ENCODE measurements at places on chromosomes 5 and 9.

DNA sequence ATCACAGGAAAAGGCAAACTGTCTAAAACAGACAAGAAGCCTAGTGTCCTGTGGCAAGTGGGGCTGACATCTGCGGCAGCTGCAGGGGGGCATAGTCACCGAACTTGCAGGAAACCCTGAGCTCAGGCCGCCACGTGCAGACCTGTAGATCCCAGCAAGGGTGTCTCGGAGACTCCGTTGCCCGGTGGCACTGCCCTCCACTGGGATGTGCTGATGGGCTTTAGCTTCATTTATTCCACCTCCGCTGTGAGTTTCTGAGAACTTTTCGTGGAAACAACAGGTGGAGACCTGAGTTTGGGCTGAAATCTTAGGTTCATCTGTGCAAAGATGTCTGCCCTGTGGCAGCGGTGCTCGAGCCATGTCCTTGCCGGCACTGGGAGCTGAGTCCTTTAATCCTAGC lies 22.1 kb downstream of the CEP72 start:
- DNase-seq = no peak

GRCh38 chr5:24226479-24226878 lies 418.3 kb downstream of the CDH10 start:
- DNase-seq = no peak

DNA sequence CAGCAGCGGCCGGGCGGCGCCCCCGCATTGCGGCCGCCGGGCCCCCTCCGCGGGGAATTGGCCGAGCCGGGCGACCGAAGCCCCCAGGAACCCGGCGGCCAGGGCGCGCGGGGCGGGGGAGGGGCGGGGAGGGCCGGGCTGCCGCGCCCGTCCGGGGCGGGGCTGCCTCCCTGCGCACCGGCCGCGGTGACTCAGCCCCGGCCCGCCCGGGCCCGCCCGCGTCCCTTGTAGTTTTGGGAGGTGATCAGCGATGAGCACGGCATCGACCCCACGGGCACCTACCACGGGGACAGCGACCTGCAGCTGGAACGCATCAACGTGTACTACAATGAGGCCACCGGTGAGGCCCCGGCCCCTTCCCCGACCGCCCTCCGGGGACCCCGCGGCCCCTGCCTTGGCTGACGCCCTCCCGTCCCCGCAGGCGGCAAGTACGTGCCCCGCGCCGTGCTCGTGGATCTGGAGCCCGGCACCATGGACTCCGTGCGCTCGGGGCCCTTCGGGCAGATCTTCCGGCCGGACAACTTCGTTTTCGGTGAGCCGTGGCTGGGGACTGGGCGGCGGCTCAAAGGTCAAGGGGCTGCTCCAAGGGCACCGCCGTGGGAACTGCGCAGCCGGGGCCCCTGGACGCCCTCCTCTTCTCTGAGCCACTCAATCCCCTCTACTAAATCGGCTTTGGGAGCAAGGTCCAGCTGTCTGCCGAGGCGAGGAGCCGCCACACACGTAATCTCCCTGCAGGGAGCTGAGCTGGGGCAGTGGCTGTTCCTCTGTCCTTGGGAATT lies 592 bp downstream of the TUBB4B start:
- DNase-seq = no peak

- DNase-seq = no peak
These were observed 81.6 kb upstream of the TNFAIP8 start for GRCh38 chr5:119274030-119274766.

GRCh38 chr9:78187763-78188484 lies 48.0 kb upstream of the CEP78 start:
- no peak for DNase-seq

GRCh38 chr5:126402621-126403555 lies 20.3 kb upstream of the GRAMD2B start:
- DNase-seq = no peak

DNA sequence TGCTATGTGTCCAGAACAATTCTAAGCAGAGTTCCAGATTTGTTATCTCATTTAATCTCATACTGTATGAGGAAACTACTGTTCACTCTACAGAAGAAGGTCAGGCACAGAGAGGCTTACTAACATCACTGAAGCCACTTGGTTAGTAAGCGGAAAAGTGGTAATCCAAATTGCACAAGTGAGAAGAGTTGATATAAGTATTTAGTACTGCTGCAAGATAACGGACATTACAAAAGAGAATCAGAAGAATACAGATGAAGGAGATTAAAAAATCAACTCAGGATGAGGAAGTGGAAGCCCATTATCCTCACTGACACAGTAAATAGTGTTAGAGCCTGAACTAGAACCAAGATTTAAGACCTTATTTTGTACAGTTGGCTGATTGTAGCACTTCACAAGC lies 22.3 kb upstream of the TLR4 start:
- DNase-seq = no peak

DNA sequence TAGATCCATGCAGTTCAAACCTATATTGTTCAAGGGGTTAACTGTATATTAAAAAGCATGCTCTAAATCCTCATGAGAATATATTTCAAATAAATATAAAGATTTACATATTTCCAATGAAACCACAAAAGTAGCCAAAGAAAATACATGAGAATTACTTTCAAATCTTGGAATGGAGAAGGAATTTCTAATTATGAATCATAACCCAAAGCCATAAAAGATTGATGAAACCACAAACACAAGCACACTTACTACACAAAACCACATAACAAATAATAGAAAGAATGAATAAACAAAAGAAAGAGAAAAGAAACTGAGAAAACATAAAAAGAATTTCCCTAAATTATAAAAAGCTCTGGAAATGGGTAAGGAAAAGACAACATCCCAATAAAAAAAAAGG lies 16.0 kb downstream of the ERP44 start:
- no peak for DNase-seq

DNA sequence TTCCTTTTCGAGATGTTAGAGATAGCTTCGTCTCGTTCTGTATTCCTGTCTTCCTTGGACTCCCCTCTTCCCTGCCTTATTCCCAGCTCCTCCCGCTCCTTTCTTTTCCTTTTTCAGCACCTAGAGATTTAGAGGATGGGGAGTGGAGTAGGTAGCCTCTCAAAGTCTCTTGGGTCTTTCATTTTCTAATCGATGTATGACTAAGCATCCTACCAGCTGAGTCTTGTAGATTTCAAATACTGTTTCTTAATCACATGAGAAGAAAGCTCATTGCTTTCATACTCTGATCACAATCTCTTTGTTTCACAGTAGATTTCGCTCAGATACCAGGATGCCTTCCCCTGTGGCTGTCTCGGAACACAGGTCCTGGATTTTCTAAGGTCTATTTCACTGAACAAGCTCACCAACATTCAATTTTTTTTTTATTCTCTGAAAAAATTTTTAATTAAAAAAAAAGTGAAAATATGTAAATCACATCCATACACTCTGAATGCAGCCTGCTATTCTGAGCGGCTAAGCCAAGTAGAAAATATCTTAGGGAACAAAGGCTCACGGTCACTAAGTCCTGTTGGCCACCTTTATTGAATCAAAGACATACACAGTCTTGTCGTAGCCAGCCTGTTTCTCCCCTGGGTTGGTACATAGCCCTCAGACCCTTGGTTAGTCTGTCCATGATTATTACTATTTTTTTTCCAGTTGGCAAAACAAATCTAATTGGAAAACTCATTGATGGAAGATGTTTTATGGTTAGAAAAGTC lies 413.8 kb downstream of the KDM4C start:
- no peak for DNase-seq

DNA sequence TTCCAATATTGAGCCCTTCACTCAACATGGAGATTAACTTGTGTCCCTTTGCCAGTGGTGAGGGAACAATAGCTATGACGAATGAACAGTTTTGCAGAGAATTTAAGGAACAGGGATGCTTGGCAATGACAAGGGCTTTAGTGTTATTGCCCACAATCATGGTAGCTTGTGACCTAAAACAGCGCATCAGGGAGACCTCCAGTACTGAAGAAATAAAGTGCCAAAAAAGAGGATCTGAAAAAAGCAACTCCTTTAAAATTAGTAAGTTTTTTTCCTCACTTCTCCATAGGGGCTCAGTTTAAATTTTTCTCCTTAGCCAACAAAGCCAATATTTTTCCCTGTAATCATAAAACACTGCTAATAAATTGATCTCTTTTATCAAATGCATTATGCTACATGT lies 41.8 kb upstream of the PAM start:
- no peak for DNase-seq

DNA sequence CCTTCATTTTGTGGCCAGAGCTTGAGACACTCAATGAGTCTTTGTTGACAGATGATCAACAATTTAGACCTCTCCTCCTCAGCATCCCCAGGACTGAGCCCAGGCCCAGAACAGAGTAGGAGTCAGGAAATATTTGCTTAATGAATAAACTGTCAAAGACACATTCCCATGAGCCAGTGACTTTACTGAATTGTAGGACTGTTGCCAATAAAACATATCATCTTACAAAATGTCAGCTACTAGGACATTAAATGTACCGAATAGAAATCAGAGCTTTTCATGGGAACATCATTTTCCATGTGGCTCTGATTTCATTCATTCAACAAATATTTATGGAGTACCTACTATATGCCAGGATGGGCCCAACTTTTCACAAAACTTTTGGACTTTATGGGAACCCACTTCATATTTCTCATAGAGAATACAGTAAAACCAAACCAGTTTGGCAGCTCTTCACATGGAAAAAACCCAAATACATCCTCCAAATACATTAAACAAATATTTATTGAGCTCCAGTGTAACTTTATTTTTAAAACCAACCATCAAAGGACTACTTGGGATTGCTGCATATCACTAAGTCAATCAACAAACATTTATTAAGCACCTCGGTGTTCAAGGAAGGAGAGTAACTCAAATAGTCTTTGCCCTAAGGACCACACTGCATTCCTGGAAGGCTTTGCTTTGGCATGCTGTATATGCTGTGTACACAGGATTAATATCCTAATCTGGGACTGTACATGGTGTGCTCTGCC lies 11.4 kb downstream of the VDAC1 start:
- DNase-seq = no peak

DNA sequence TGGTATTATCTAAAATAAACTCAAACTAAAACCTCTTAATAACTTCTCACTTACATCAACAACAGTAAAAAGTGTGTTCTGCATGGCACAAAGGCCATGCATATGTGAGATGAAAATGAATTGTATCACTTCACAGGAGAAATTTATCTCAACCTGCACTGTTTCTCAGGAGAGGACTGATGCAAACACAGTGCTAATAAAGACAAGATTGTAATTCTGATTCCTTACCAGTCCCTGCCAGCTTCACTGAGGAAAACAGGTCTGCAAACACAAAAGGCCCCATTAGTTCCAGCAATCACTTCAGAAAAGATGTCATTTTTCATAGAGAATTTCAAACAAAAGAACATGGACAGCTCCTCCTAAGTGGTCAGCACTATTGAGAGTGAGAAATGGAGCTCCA lies 117.3 kb upstream of the PDE4D start:
- DNase-seq = no peak

- DNase-seq = no peak
These were observed 198.4 kb upstream of the RASA1 start for GRCh38 chr5:87069311-87069710.

DNA sequence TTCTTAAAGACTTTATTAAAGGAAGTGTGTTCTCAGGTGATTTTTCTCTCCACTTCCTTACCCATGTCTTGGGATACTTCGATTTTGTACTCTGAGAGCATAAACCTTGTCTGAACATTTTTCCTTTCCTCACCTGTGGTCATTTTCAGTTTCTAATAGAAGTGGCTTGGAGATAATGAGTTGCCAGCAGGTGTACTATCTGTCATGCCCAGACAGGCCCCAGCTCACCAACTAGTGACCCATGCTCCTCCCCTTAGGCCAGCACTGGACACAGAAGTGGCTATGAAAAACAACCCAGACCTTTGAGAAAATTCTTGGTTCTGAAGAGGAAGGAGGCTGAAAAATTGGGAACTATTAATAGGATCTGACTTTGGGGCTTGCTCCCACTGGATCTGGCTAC lies 49.2 kb upstream of the SMIM32 start:
- DNase-seq = no peak

- DNase-seq = no peak
These were observed 52.8 kb downstream of the SAXO1 start for GRCh38 chr9:18980189-18980588.

GRCh38 chr9:3419893-3420292 lies 105.9 kb downstream of the RFX3 start:
- no peak for DNase-seq

DNA sequence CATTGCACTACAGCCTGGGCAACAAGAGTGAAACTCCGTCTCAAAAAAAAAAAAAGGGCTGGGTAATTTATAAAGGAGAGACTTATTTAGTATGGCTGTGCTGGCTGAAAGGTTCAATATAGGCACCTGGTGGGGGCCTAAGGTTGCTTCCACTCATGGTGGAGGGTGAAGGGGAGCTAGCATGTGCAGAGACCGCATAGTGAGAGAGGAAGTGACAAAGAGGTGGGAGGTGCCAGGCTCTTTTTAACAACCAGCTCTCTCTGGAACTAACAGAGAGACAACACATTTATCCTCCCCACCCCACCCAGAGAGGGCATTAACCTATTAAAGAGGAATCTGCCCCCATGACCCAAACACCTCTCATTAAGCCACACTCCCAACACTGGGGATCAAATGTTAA lies 28.9 kb upstream of the SERINC5 start:
- DNase-seq = no peak

DNA sequence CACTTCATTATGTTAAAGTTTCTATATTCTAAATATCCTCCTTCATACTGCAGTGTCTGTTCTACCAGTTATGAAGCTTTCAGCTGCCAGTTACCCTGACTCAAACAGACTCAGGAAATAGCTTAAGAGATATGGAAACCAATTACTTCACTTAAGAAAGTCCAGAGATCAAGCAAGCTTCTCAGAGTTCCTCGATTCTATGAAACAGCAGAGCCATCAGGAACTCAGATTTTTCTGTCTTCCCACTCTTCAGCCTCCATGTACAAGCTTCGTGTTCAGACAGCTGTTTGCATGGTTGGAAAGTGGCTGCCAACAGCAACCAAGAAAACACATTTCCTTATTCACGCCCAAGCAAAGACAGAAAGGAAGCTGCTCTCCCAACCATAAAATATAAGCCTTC lies 216.1 kb downstream of the ACTL7B start:
- DNase-seq = no peak

- no peak for DNase-seq
These were observed 20.2 kb upstream of the PCDHB1 start for GRCh38 chr5:141031006-141031405.

- DNase-seq = no peak
These were observed 333.7 kb downstream of the PDE4D start for GRCh38 chr5:59559847-59560246.

DNA sequence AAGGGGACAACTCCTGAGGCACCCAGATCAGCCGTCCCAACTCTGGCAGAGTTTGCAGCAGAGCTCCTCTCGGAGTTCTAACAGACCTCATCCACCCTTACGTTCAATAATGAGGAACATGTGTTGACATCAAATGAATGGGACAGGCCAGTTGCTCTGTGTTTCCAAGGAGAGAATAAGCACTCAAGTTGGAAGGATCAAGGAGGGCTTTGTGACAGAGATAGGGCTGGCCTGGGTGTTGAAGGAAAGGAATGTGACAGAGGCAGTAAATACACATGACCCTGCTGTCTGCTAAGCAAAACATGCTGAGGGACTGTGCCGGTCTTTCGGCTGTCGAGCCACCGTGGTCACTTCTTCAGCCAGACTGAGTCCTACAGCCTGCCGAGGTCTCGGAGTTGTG lies 48.2 kb downstream of the GPR107 start:
- DNase-seq = no peak
